ENCODE measurements at places on chromosomes 16 and 17.

GRCh38 chr17:45688353-45688752 is 95.8 kb upstream of the CRHR1 start:
- DNase-seq, result peak; percentile 69

DNA sequence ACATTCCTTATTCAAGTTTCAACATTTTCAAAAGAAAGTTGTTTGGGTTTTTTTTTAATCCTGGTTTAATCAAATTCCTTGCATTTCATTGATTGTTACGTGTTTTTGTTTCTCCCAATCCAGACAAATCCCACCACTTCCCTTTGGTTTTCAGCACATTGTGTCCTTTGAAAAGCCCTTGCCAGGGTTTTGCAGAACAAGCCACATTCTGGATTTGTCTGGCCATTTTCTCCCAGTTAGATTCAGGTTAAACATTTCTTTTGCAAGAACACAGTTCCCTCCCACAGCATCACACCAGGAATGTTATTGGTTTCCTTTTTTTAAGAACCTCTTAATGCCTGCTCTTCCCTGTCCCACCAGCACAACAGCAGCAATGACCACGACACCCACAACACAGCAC is 278.0 kb upstream of the SALL1 start:
- no peak for DNase-seq

GRCh38 chr16:29806641-29807425 is 504 bp downstream of the MAZ start:
- no peak for DNase-seq

GRCh38 chr17:386141-386876 is 33.7 kb upstream of the RPH3AL start:
- DNase-seq, result peak; percentile 59

- no peak for DNase-seq
Measured at GRCh38 chr17:82605939-82606600, 42.2 kb downstream of the WDR45B start.

DNA sequence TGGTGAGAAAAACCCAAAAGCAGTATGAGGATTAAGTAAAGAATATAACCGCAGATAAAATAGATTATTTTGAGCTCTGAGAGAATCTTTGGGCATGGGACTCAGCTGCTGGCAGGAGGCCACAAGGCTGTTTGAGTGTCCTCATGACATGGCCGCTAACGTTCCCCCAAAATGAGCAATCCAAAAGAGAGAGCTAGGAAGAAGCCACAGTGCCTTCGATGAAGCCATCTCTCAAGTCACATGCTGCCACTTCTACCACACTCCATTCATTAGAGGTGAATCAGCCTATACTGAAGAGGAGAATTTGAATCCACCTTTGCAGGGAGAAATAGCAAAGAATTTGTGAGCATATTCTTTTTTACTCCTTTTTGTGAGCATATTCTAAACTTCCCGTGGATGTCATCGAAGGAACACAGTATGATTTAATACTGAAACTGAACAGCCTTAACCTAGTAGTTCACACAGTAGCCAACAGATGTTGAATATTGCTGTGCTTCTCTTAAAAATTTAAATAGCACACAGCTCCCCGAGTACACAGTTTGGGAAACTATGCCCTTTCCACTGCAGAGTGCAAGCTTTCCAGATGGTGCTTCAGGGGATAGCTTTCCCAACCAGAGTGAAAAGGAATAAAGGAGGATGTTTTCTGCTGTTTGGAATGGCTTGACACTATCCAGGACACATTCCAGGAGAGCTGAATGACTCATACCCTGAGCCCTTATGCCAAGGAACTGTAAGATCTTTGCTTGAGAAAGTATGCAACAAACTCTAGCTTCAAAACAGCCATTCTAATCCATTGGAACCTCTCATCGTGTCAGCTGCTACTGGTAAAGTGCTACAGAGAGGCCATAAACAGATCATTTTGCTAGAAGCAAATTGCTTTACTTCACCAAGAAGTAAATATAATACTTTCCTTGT is 33.9 kb downstream of the ANKFY1 start:
- DNase-seq, result peak; percentile 54

DNA sequence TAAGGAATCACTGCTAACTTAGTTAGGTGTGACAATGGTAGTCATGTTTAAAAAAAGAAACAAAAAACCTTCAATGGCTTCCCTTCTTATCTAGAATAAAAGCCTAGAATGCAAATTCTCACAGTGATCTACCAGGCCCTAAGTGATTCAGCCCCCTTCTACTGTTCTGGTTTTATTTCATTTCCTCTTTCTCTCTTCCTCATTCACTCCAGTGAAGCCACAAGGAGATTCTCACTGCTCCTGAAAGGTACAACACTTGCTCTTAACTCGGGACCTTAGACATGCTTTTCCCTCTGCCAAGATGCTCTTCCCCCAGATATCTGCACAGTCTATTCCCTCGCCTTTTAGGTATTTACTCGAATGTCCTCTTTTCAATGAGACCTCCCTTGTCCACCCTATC is 3.7 kb downstream of the PIGS start:
- DNase-seq, result no peak

DNA sequence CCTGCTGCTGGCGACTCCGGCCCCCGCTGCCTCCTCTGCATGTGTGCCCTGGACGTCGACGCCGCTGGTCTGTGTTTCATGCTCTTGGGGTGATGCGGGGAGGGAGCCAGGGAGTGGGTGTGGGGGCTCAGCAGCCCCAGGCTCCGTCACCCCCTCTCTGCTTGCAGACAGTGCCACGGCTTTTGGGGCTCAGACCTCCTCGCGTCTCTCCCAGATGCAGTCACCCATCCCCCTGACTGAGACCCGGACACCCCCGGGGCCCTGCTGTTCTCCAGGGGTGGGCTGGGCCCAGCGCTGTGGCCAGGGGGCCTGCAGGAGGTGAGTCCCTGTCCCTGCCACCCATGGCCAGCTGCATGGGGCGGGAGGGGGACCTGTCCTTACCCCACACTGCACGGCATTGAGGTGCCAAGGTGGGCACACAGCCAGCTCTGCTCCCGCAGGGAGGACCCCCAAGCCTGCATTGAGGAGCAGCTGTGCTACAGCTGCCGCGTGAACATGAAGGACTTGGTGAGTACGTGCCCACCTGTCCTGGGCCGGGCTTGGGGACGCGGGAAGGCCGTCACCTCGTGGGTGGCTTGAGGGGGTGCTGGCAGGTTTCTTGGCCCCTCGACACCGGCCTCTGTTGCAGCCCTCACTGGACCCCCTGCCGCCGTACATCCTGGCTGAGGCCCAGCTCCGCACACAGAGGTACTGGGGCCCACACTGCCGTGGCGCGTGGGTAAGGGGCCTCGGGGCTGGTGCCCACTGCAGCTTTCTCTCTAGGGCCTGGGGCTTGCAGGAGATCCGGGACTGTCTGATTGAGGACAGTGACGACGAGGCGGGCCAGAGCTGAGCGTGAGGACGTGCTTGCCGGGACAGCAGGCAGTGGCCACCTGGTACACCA is 8.4 kb downstream of the CTU2 start:
- DNase-seq, result no peak

DNA sequence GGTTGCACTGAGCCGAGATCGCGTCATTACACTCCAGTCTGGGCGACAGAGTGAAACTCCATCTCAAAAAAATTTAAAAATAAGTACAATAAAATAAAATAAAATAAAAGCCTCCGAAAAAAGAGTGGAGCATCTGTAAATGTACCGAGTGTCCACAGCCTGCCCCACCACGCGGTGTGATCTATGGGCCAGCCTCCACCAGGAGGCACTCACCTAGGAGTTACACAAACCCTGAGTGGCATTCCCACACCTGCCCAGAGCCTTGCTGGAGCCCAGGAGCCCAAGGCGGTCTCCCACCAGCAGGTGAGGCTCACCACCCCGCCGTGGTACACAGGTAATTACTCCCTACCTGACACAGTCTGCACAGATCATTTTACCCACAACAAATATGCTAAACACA is 183.2 kb downstream of the ZNF423 start:
- DNase-seq, result no peak

GRCh38 chr16:56109205-56109604 is 82.1 kb upstream of the GNAO1 start:
- no peak for DNase-seq

GRCh38 chr16:22970209-22970865 is 156.4 kb downstream of the HS3ST2 start:
- DNase-seq, result no peak

- DNase-seq, result no peak
Measured at GRCh38 chr16:1428511-1428910, 2.4 kb upstream of the PERCC1 start.

DNA sequence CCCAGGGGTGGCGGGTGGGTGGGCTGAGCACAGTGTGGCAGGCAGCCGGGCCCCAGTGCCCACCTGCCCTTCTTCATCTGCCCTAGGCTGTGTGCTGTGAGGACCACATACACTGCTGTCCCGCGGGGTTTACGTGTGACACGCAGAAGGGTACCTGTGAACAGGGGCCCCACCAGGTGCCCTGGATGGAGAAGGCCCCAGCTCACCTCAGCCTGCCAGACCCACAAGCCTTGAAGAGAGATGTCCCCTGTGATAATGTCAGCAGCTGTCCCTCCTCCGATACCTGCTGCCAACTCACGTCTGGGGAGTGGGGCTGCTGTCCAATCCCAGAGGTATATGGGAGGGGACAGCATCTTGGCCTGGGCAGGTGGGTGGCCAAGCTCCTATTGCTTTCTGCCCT is 6.4 kb downstream of the GRN start:
- DNase-seq, result no peak

GRCh38 chr16:31386157-31386984 is 6.8 kb upstream of the ITGAD start:
- DNase-seq, result peak; percentile 57

DNA sequence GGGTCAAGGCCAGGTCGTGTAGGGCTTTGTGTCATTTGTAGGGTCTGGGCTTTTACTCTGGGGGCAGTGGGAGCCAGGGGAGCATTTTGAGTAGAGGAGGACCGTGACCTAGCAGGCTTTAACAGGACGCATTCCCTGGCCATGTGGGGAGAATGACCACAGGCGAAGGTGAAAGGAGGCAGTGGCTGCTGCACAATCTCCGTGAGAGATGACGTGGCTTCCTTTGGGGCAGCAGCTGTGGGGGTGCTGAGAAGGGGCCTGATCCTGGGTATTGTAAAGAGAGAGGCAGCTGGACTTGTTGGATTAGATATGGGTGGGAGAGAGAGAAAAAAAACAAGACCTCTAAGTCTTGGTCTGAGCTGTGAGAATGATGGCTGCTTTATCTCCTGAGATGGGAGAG is 46.0 kb downstream of the KATNIP start:
- no peak for DNase-seq

GRCh38 chr17:76686538-76687297 is 24.0 kb downstream of the MXRA7 start:
- DNase-seq, result no peak

GRCh38 chr17:50866950-50867362 is 802 bp upstream of the TOB1 start:
- no peak for DNase-seq

- DNase-seq, result no peak
Measured at GRCh38 chr17:28839221-28839620, 3.4 kb downstream of the FAM222B start.

DNA sequence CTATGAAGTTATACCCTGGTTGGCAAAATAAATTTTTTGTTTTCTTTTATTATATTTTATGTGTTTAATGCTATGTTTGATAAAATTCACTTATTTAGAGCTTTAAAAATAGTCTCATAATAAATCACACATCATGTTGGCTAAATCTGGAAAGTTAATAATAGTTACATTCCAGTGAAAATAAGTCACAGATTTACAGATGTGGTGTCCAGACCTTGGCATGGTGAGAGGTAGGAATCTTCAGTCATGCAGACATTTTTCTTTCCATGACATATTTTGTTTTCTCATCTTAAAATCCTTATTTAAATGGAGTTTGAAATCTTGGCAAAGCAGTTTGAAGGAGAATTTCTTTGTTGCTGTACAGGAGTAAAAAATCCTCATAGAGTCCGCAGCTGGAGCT is 48.1 kb upstream of the GOSR1 start:
- DNase-seq, result no peak

DNA sequence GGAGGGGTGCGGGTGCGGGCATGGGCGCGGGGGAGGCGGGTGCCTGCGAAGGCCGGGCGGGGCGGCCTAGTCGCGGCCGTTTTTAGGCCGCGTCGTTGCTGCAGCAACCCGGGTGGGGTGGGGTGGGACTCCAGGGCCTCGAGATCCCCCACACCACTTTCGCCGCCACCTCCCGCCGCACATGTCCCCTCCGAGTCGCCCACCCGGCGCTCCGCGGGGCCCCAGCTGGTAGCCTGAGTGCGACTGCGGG is 11.3 kb downstream of the TBX2 start:
- no peak for DNase-seq

- no peak for DNase-seq
Measured at GRCh38 chr17:38427160-38427949, 909 bp upstream of the ARHGAP23 start.

GRCh38 chr16:79003026-79003609 is 597.4 kb downstream of the MAF start:
- DNase-seq, result no peak

DNA sequence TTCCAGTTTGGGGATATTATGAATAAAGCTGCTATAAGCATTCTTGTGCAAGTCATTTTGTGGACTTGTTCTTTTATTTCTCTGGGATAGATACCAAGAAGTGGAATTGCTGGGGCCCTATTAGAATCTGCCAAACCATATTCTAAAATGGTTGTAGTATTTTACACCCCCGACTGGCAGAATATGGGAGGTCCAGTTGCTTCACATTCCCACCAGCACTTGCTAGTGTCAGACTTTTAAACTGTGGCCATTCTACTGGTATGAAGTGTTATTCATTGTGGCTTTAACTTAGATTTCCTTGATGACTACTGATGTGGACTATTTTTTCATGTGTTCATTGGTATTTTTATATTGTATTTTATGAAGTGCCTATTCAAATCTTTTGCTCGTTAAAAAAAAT is 18.1 kb upstream of the NUP93 start:
- no peak for DNase-seq

- DNase-seq, result no peak
Measured at GRCh38 chr17:17793378-17794214, 43.2 kb downstream of the SREBF1 start.

Measured in G401 (cell line).